ENCODE measurements at places on chromosomes 6 and 20. TPM values are rescaled to one million over a fixed set of nuclear protein-coding genes. Genes with fewer than 3 reads are reported as not detected.

FAXC gene
- not detected for total RNA-seq

SEL1L2 gene
- total RNA-seq: not detected

MEP1A gene
- not detected for total RNA-seq

LY6G6C gene
- not detected for total RNA-seq

DBNDD2 gene
- total RNA-seq: 100 TPM

RFX6 gene
- total RNA-seq: not detected

CNKSR3 gene
- total RNA-seq: 9.7 TPM

BEND6 gene
- 1.3 TPM for total RNA-seq

CCR6 gene
- total RNA-seq: not detected

XKR7 gene
- not detected for total RNA-seq
